ENCODE measurements at places on chromosomes 6 and 20.

DNA sequence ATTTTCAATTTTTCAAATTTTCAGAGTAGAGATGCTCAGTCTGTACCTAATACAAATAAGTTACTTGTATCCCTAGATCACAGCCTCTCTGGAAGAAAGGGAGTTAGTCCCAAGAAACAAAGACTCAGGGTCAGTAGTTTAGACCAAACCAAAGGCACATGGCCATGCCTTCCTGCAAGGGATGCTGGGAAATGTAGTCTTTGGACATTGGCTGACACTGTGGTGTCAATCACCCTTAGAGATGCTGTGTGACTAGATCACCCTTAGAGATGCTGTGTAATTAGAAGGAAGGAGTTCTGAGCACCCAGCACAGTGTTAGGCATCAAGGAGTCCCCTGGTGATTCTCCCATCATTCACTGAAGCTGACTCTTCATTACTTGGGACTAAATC is 202.1 kb downstream of the NFATC2 start:
- no peak for DNase-seq

DNA sequence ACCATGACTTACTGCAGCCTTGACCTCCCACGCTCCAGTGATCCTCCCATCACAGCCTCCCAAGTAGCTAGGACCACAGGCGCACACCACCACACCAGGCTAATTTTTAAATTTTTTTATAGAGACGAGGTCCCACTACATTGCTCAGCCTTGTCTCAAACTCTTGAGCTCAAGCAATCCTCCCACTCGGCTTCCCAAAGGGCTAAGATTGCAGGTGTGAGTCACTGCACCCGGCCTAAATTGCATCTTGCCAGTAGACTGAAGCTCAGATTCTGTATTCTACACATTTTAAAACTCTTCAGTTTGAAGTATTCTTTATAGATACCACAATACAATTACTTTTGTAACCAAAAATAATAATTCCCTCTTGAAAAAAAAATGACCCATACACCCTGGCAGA is 11.4 kb downstream of the NUDT3 start:
- DNase-seq: no peak

DNA sequence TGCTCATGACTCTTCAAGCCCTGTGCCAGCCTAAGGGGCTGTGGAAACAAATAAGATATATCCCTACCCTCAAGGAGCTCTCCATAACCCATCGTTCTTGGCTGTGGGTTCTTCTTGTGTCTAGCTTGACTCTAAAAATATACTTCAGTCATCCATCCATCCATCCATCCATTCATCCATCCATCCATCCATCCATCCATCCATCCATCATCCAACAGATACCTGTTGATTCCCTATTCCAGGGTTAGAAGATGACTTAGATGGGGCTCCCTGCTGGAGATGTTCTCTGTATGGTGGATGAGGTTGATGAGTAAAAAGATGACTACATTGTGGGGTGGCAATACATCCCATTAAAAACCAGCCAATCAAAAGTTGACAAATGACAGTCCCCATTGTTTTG is 23.5 kb downstream of the HCK start:
- no peak for DNase-seq

DNA sequence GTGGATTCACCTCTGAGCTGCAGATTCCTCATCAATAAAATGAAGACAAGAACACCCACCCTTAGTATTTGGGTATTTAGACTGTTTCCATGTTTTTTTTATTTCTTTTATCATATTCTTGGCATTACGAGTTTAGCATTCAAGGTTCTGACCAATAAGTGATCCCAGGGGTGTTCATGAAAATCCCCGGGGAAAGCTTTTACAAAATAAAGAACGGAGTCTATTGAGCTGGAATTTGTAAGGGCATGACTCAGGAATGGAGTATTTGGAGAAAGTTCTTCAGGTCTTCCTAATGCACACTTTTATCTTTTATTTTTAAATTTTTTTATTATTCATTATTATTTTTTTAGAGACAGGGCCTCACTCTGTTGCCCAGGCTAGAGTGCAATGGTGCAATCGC is 19.4 kb upstream of the TOX2 start:
- peak; percentile 90 for DNase-seq

DNA sequence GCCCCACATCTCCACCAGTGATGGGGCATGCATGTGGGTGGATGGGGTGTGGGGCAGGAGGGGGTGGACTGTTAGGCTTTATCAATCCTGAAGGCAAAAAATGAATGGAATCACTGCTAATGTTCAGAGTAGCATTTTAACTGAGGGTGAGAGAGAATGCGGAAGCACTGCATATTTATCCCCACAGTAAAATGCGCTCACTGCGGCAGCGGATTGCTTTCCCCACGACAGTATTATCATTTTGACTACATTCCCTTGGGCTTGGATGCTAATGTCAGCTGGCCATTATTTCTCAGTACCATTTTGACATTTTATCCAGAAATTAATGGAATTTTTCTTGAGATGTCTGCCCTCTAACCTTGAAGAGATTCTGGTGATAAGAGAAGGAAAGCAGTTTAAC is 13.4 kb downstream of the ALDH8A1 start:
- peak; percentile 30 for DNase-seq

DNA sequence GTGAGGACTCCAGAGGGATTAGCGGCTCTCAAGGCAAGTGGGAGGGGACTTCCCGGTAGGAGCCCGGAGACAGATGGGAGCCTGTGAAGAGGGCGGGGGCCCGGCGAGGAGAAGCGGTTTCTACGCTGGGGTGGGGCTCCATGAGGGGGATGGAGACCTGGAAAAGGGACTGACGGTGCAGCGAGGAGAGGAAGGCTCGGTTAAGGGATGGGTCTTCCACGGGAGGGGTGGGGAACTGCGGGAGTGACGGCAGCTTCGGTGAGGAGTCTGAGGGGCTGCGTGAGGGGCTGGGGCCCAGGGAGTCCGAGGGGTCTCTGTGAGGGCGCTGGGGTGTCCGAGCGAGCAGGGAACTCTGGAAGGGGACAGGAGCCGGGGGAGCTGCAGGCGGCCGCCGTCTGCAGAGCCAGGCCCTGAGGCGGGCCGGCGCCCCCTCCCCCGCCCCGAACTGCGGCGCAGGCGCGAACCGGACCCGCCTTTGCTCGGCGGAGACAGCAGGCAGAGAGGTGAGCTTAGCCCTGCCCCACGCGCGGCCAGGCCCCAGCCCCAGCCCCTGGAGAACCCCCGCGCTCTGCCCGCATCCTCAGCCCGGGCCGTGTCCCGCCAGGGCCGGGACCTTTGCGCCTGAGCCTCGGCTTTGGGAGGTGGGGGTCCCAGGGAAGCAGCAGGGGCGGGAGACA is at the start of gene NRSN2:
Gene NRSN2, plus strand, starts transcription at position 472 of the 677 bp plus-strand sequence. CDS start 2,533 bp downstream, outside the sequence.
- DNase-seq: peak; percentile 77

DNA sequence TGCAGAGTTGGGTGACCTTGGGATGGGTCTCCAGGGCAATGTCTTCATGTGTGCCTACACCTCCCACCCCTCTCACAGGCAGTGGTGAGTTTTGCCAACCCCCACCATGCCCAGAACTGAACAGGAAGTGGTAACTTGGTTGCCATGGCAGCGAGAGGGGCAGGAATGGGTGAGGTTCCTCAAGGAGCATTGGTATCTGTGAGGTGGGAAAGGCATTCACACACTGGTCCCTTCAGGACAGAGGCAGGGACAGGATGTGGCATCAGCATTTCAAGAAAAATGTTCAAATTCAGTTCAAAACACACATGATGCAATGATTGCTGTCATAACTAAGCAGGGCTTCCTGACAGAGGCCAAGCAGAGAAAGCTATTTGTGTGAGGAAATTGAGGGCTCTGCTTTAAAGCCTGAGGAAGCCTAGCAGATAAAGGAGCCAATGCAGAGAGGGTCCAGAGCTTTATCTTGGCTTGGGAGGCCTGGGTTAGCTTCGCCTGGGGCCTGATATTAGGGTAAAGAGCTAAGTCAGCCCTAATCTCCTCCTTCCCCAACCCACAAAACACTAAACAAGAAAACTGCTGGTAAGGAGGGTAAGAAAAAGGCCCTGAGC is 551 bp downstream of the TREML2 start:
- DNase-seq: peak; percentile 35

DNA sequence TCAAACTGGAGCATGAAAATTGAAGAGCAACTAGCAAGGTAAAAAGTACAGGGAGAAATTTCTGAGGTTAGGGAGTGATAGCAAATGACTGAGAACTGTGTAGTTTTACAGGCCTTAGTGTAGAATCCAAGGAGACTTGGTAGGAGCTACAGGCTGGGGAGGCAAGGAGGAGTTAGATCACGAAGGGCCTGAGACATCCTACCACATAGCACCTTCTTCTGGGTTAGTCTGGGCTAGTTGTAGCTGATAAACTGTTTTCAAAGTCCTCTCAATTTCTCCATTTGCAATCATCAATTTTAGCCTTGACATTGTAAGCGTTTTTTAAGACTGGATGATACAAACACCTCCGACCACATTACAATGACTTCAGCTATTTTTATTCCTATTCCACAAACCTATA is 209.7 kb downstream of the TMEM200A start:
- DNase-seq: no peak

- DNase-seq: no peak
These were observed 3.4 kb upstream of the SCML4 start for GRCh38 chr6:107827541-107827940.

GRCh38 chr6:97025088-97025487 is 100.6 kb downstream of the KLHL32 start:
- DNase-seq: no peak

DNA sequence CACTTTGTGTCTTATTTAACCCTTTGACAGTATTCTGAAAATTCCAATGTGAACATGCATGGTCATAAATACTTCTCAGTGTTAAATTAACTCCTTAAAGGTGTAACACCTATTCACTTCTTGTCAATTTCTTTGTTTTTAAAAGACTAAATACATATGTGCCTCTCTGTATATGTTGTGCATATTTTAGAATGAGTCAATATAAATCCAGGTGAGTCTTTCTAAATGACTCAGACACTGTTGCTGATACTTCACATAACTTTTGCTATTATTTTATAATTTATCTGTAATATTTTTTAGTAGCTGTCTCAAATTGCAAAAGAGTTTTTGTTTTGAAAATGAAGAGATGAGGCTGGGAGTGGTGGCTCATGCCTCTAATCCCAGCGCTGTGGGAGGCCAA is 36.0 kb downstream of the TIAM2 start:
- no peak for DNase-seq

- peak; percentile 4 for DNase-seq
These were observed 9.8 kb upstream of the NDUFAF4 start for GRCh38 chr6:96907498-96907897.

- DNase-seq: no peak
These were observed 52.4 kb downstream of the OPN5 start for GRCh38 chr6:47834196-47834595.
